Esophagus squamous epithelium (tissue), 5 donors: ENCODE measurements at places on chromosomes 2 and 18. TPM values are rescaled to one million over a fixed set of nuclear protein-coding genes. Genes with fewer than 3 reads are reported as not detected.

DNA sequence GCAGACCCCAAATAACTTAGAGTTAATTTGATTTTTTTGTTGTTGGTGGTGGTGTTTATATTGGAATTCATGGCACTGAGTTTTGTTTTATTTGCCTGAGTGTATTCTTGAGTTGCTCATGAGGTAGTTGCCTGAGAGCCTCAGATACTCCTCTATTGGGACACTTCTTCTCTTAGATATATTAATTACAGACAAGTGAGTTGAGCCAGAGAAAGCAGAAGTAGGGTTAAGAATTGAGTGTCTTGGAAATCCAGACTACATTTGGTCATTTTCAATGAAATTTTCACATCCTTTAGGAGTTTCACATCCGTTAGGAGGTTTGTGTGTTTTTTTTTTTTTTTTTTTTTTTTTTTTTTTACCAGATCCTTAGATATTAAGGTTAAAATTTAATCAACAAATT is 29.0 kb downstream of the FMNL2 start:
- no peak for DNase-seq

DNA sequence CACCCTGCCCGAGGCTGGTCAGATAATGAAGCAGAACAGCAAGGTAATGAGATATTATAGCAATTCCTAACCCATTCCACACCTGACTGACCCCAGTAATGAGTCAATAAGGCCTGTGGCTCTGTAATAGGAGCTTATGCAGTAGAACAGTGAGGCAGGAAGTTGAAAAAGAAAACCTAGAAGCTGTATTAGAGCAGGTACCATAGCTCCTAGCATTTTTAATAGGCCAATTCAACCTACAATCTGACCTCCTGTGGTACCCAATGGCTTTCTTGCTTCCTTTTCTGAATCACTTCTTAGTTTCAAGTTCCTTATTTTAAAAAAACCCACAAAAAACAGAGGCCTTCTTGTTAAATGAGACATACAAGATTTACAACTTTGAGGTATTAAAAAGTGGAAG is 43.6 kb upstream of the MAP2 start:
- DNase-seq, result no peak

- no peak for DNase-seq
These were observed 259.0 kb upstream of the REG3G start for GRCh38 chr2:78766459-78766858.

GRCh38 chr2:190911813-190912212 is 31.2 kb downstream of the GLS start:
- DNase-seq, result no peak

GRCh38 chr2:221731432-221732145 is 159.5 kb upstream of the EPHA4 start:
- DNase-seq, result no peak

DNA sequence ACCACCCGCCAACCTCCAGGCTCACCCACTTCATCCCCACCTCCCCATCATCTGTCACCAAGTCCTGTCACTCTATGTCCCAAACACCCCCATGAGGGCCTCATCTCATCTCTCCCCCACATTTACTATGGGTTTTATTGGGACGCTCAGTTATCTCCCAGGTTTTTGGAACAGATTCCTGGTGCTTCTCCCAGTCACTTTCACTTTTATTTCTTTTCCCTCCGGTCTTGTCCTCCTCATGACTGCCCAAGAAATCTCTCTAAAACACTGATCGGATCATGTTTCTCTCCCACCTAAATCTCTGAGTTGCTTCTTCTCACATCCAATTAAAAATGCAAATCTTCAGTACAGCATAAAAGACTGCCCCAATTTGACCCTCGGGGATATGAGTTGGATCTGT is 273.1 kb downstream of the PHLPP1 start:
- DNase-seq, result no peak

DNA sequence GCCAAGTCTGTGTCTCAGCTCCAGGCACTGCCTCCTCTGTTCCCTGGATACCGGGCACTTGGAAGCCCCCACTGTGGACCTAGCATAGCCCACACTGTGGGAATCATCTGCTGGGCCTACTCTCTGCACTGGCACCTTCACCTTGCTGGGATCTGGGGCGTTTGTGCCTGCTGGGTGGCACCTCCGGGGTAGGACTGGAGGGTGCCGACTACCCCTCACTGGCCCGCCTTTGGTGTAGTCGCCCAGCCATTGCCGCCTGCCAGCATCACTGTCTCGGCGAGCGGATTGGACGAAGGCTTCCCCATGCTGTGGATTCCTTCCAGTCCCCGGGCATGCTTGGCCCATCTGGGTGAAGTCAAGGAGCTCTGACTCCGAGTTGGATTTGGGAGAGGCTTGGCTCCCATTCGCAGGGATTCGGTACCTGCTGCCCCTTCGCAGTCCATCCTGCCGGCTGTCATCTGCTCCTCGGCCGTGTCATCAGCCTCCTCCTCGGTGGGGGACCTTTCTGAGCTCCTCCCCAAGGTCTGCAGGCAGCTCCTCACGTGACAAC is 180.6 kb upstream of the HDAC4 start:
- DNase-seq, result no peak

- no peak for DNase-seq
These were observed 114.0 kb downstream of the HIBCH start for GRCh38 chr2:190205657-190206056.

DNA sequence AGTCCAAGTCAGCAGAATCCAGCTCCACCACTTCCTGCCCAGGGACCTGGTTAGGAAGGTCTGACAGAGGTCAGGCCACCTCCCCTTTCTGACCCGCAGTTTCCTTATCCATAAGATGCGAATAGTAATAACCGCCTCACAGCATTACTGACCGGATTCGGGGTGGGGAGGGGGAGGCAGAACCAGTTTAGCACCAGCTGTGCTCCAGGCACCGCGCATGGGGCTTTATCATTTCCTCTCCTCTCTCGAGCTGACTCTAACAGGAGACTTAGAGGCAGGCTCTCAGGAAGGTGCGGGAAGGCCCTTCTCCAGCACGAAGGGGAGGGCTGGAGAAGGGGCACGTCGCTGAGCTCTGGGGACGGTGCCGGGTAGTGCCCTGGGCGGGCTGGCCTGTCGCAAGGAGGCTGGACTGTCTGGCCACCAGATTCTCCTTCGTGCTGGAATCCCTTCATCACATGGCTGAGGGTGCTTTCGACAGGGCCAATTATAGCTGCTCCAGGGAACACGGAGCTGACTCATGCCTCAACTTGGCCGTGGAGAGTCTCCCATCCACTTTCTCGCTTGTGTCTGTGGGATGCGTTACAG is 5.7 kb downstream of the EHD3 start:
- DNase-seq, result no peak

GRCh38 chr18:79625195-79625923 is 54.2 kb upstream of the CTDP1 start:
- no peak for DNase-seq

DNA sequence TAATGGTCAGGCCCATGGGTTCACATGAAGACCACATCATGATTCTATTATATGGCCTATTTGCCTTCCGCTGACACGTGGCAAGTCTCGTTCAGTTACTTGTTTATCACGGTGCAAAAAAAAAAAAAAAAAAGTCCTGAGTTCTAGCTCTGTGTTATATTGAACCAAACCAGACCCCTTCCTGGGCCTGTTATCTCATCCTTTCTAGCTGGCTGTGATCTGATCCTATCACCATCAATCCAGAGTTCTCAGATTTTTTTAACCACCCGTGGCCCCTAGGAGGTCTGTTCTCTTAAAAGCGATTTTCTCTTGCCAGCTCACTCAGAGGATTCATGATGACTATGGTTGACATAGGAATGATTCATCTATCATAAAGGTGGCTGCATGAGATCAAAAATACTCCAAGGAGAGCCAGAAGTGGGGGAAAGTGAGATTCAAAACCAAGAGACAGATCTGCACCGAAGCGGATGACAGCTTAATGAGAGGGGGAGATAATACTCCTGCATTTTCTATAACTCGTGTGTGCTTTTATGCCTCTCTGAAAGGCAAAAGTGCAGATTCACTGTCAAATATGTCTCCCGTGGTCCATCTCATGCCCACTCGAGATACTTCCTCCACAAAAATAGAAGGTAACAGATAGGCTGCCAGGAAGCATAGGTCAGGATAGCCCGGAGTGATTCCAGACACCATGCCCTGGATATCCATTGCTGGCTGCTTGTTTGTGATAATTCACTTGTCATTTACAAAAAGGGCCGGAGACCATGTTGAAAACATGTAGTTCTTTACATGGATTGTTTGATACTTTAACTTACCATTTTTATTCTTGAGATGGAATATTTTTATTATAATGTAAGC is 505.7 kb upstream of the KLHL29 start:
- no peak for DNase-seq

DNA sequence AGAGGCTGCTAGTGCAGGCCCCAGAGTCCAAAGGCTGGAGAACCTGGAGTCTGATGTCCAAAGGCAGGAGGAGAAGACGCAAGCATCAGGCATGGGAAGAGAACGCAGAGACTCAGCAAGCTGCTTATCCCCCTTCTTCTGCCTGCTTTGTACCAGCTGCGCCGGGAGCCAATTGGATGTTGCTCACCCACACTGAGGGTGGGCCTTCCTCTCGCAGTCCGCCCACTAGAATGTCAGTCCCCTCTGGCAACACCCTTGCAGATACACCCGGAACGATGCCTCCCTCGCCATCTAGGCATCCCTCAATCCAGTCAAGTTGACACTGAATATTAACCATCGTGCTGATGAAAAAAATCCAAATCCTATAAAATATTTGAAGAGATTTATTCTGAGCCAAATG is 141.6 kb downstream of the TWIST2 start:
- DNase-seq, result no peak

GRCh38 chr2:218091746-218092145 is 22.7 kb downstream of the RUFY4 start:
- DNase-seq, result no peak

GRCh38 chr2:191629001-191629453 is 48.9 kb upstream of the NABP1 start:
- DNase-seq, result no peak

GRCh38 chr2:32474381-32474780 is 117.6 kb downstream of the BIRC6 start:
- DNase-seq, result no peak

GRCh38 chr2:161381546-161381945 is 34.6 kb upstream of the TBR1 start:
- DNase-seq, result no peak

GRCh38 chr18:809985-810642 is 1.9 kb downstream of the YES1 start:
- DNase-seq, result no peak

DNA sequence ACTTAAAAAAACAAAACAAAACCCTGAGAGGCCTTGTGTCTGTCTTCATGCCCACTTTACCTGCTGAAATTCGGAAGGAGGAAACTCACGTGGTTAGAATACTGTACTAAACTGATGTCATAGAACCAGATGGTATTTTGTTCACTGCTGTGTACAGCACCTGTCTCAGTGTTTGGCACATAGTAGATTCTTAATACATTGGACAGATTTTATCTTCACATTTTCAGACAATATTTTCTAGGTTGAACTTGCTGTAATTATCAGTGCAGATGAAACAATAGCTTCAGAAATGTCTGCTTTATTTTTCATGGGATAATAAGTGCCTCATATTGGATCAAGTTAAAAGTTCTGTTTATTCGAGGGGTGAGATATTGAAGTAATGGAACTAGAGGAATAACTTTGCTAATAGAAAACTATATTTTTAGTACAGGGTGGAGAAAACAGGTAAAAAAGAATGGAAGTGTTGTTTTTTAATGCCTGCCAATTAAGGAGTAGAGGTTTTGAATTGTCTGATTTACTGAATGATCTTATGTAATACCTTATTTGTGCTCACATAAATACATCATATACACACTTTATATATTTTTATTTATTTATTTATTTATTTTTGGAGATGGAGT is 23.7 kb downstream of the DDX1 start:
- DNase-seq, result no peak

Gene PPP4R1
- 171 TPM for total RNA-seq

Gene IL18RAP
- total RNA-seq, result 4.3 TPM

Gene ST8SIA5
- total RNA-seq, result not detected

Gene MEIS1
- total RNA-seq, result 28.1 TPM

Gene NR4A2
- total RNA-seq, result 1.1 TPM

Gene OR6B2
- total RNA-seq, result not detected

Gene EML6
- total RNA-seq, result 3.4 TPM
